H1 (cell line): ENCODE measurements at places on chromosomes 6 and 20. TPM values are rescaled to one million over a fixed set of nuclear protein-coding genes. Genes with fewer than 3 reads are reported as not detected.
A peak's percentile ranks its signal among the peaks of the same experiment; 100 is the strongest.

GRCh38 chr6:139369068-139369467 lies 5.4 kb downstream of the CITED2 start:
- no peak for DNase-seq

- DNase-seq = no peak
These were observed 80.2 kb downstream of the IRAK1BP1 start for GRCh38 chr6:78947529-78947928.

PABPC1L gene
- 60.9 and 61.1 TPM in 2 replicates for total RNA-seq

OR2B6 gene
- not detected in 2 replicates for total RNA-seq

SDC4 gene
- 59.2 and 60.2 TPM in 2 replicates for total RNA-seq

GSTA1 gene
- total RNA-seq = not detected in 2 replicates

- no peak for DNase-seq
These were observed 4.2 kb upstream of the CTSZ start for GRCh38 chr20:59010995-59011873.

- DNase-seq = no peak
These were observed 9.1 kb downstream of the ETV7 start for GRCh38 chr6:36378243-36378920.

C20orf141 gene
- not detected in 2 replicates for total RNA-seq

PGBD1 gene
- 7.6 and 9.2 TPM in 2 replicates for total RNA-seq

- DNase-seq = no peak
These were observed 199.8 kb upstream of the PDE10A start for GRCh38 chr6:165862813-165863212.

FBXO5 gene
- total RNA-seq = 53.4 and 55.1 TPM in 2 replicates

HSPA1L gene
- total RNA-seq = 1.6 and 1.9 TPM in 2 replicates

GRCh38 chr6:5736016-5736738 lies 270.5 kb downstream of the NRN1 start:
- no peak for DNase-seq

DNA sequence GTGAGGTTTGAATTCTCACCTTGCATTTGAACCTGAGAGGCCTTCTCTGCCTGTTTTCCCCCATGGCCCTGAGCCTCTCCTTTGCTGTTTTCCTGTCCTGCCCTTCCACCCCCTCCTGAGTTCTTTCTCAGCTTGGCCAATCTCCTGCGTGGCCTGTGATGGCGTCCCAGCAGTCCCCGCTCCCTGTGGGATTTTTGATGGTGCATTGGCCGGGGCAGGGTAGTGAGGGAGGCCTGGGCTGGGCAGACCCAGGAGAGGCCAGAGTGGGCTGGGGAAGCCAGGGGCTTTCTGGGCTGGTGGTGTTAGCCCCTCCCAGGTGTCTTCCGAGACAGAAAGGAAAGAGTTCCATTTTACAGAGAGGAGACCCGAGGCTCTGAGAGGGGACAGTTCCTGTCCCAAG lies 6.3 kb downstream of the CEBPB start:
- DNase-seq = no peak

SLC22A2 gene
- total RNA-seq = 1.2 and 1.4 TPM in 2 replicates

- DNase-seq = peak; percentile 86
These were observed 535 bp downstream of the EXOC2 start for GRCh38 chr6:692356-692851.

TRIM40 gene
- not detected in 2 replicates for total RNA-seq

DNA sequence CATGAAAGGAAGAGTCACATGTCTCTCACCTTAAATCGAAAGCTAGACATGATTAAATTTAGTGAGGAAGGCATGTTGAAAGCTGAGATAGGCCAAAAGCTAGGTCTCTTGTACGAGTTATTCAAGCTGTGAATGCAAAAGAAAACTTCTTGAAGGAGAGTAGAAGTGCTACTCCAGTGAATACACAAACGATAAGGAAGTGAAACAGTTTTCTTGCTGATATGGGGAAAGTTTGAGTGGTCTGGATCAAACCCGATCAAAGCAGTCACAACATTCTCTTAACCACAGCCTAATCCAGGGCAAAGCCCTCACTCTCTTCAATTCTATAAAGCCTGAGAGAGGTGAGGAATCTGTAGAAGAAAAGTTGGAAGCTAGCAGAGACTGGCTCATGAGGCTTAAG lies 1.9 kb upstream of the TPD52L1 start:
- no peak for DNase-seq

DNA sequence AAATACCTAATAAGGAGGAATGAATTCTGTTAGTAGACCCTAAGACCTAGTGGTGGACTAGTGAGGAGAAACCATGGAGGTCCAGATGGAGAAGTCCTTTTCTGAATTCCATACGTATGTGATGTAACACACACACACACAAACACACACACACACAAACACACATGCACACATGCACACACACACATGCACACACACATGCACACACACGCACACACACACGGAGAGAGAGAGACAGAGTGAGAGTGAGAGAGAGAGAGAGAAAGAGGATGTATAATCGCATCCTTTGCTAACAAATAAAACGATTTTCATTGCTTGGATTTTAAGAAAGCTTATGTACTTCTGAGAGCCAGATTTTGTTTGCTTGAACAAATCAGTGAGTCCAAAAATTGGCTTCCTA lies 132.6 kb upstream of the CEP162 start:
- DNase-seq = no peak

SH3BGRL2 gene
- total RNA-seq = 20.0 and 20.3 TPM in 2 replicates

DPPA5 gene
- total RNA-seq = 1.5 and 2.0 TPM in 2 replicates

DNA sequence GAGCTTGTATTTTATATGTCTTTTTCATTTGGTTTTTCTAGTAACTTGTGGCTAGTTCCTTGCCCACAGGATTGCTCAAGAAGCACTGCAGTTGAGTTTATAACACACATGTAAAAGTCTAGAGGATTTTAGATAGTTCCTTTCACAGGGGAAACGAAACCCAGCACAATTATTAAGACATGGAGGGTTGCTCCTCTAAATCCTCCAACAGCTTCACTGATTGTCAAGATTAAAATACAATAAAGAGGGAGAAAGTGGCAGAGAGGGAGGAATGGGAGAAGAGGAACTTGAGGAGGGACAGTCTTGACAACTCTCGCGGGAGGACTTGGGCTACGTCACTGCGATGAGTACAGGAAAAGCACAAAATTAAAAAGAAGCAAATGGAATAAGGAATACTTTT lies 9.7 kb upstream of the TBC1D7 start:
- no peak for DNase-seq

DNA sequence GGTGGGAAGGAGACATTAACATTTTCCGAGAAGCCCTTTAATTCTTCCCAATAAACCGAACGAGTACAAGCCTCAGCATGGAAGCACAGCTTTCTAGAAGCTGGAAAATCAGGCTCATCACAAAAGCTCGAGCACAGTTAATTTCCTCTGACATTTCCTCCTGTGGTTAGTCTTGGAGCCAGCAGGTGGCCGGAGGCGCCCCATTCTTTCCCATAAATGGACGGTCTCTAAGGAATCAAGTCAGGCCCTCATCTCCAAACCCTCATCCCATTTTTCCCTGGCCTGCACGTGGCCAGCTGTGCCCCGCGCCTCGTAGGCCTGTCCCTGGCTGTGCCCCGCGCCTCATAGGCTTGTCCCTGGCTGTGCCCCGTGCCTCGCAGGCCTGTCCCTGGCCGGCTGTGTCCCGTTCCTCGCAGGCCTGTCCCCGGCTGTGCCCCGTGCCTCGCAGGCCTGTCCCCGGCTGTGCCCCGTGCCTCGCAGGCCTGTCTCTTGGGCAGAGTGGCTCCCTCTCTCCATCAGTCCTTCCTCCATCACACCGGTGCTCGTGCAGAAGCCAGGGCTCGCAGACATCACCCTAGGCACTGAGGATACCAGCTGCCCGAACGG lies 19.7 kb upstream of the NTSR1 start:
- DNase-seq = no peak

KIF13A gene
- total RNA-seq = 40.8 and 43.3 TPM in 2 replicates
